T-helper 2 cell treated with Interferon-gamma antibody and Interleukin-4, amounts not matched to agents 5 μg/mL and 100 μg/mL, for 36 hours (primary cell): ENCODE measurements at places on chromosomes 5 and 9.

DNA sequence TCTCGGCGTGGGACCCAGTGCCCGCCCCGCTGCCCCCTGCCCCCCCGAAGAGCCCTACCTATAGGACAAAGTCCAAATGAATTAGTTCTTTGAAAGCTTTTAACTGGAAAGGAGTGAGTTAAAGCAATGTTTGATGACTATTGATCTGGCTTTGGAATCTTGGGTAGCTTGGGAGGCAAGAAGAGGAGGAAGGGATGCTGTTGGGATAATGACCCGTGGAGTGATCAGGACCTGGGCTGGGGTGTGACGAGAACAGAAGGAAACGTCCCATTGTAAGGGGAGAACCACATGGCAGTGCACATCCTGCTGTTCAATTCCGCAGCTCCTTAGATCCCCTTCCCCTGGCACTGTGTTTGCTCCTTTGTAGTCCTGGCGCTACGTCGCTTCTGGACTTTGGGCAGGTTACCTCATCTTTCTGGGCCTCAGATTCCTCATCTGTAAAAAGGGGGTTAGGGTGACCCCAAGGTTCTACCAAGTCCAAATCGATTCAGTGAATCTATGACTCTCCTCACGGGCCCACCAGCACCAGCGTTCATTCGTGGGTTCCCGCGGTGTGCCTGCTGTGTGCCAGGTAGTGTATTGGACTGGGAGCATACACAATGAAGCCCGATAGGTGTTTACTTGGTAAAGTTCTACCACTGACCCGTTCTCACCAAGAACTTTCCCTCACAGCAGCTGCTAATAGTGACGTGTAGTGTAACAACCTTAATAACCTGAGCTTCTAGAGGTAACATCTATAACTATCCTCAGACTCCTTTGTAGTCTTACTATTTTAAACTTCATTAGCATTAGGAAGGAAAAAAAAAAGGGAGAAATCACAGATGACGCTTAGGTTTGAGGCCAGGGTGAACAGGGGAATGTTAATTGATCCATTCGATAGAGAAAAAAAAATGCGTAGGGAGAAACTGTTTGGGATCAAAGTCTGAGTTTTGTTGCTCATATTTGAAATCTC is 1.1 kb upstream of the NADK2 start:
- DNase-seq, result no peak

DNA sequence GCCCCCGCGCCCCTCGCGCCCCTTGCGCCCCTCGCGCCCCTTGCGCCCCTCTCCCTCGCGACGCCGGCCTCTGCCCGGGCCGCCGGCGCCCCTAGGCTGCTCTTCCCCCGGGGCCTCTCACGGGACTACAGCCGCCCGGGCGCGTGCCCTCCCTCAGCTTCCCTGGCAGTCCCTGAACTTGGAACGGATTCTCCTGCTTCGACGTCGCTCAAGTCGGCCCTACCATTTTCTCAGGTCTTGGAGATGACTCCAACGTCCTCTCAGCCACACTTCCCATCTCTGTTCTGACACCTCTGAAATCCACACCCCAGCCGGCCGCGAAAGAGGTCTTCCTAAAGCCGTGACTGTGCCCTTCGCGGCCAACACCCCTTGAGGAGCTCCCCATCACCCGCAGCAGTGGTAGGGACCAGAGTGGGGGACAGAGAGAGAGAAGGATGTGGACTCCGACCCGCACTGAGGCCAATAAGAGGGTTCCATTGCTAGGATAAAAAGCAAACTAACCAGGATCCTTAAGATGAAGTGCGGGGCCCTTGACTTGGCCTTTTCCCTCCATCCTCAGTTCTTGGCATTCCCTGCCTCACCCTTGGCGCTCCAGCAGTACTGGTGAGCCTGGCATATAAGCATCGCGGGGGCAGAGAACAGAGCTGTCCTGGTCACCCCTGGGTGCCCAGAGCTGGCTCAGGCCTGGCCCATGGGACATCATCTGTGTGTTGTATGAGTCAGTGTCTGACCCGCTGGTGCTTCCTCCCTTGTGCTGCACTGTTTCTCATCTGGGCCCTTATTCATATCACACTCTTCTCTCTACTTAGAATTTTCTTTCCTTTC is 38.6 kb upstream of the GARNL3 start:
- no peak for DNase-seq

DNA sequence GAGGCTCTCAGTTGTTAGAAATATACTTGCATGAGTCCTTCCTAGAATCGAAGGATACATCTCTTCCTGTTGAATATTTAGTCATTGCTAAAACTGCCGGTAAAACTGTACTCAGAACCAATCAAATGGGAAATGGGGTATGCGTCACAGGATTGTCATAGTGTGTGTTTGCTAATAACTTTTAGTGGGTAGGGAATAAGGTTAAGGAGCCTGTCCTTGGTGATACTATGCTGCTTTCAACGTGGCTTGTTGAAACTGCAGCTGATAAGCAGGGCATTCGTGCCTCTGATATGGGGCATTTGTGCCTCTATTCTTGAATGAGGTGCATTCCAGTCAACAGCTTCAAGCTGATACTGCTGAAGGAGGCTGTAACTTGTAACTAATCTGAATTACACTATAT is 26.6 kb downstream of the HABP4 start:
- DNase-seq, result no peak

GRCh38 chr9:99782962-99783718 is 38.5 kb upstream of the NR4A3 start:
- no peak for DNase-seq

DNA sequence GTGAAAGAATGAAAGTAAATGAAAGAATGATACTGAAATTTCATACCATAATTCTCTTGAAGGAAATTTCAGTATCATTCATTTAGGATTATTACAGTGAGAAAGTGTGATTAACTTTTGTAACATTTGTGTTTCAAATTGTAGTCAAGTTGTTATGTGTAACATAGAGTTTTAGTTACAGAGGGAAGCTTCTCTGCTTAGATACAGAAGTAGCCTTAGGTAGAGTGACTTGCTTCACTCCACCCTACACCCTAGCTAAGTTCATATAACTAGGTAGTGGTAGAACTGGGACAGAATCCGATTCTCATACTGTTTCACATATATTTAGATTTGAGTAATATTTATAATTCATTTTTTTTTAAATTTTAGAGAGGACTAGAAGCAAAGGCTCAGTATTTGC is 9.0 kb downstream of the RASA1 start:
- no peak for DNase-seq

GRCh38 chr5:7849681-7850394 is 1.1 kb downstream of the CFAP90 start:
- DNase-seq, result no peak

DNA sequence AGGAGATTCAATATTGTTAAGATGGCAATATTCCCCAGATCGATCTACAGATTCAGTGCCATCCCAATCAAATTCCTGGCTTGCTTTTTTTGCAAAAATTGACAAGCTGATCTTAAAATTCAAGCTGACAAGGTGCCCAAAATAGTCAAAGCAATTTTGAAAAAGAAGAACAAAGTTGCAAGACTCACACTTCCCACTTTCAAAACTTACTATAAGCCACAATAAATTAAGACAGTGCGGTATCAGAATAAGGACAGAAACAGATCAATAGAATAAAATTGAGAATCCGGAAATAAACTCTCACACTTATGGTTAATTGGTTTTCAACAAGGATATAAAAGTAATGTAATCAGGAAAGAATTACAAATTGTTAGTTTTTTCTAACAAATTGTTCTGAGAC is 97.1 kb downstream of the NRG2 start:
- DNase-seq, result no peak

GRCh38 chr9:124453586-124454191 is 3.4 kb downstream of the ADGRD2 start:
- no peak for DNase-seq

DNA sequence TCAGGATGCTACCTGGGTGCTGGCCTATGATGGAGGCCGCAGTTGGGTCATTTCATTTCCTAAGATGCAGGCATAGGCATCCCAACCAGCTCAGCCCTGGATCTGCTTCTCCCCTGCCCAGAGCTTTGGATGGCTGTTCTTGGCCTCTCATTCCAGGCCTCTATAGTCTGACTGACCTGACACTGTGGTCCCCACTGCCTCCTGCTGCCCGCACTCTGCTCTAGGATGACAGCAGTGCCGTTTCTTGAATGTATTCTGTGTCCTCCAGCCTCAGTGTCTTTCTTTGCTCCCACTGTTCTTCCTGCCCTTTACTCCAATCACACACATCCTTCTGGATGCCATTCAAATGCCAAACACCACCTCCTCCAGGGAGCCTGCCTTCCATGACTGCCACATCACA is 235.7 kb downstream of the HSPA4 start:
- peak; percentile 6 for DNase-seq

DNA sequence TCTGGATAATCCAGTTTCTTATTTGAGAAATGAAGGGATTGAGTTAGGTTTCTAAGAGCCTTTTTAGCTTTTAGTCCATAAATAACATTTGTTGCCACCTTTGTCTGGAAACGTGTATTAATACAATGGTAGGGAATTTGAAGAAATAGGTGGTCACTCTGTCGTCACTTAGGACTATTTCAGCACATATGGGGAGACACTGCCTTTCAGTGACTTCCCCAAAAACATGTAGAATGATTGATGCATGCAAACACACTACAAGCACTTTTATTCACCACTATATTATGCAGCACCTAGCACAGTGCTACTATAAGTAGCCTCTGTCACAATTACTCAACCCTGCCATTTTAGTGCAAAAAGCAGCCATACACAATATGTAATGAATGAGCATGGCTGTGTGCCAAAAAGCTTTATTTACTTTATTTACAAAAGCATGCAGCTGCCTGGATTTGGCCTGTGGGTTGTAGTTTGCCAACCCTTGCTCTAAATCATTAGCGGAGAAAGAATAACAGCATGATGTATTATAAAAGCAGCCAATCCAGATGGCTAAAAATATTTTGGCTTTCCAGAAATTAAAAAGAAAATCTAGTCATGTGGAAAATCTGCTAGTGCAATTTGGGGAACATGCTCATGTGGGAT is 154.2 kb upstream of the HMHB1 start:
- no peak for DNase-seq

DNA sequence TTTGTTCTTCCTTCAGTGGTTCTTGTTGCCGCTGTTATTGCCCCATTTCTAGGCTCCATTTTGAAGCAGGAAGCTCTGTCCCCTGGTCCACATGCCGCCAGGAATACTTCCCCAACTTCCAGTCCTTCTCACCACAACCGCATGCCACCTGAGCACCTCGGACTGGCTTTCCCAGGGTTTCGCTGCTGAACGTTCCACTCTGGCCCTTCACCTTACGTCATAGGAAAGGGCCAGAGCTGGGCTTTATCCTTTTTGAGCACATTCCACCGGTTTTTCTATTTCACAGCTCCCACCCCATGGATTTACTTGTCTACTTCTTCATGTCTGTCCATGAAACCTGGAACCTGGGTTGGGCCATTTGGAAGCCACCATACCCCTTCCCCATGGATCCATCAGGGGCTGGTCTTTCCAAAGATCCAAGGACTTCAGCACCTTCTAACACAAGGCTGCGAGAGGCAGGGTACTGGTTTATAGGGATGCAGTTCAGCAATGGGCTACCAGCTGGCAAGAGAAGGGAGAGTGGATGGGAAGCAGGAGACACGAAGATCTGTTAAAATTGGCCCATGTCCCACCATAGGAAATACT is 557.4 kb downstream of the BNC2 start:
- no peak for DNase-seq

GRCh38 chr5:21254161-21254560 is 1266.2 kb upstream of the CDH18 start:
- no peak for DNase-seq

- DNase-seq, result no peak
These were observed 31.6 kb downstream of the IER5L start for GRCh38 chr9:129146441-129146941.

GRCh38 chr9:14340994-14341393 is 27.1 kb upstream of the NFIB start:
- no peak for DNase-seq

DNA sequence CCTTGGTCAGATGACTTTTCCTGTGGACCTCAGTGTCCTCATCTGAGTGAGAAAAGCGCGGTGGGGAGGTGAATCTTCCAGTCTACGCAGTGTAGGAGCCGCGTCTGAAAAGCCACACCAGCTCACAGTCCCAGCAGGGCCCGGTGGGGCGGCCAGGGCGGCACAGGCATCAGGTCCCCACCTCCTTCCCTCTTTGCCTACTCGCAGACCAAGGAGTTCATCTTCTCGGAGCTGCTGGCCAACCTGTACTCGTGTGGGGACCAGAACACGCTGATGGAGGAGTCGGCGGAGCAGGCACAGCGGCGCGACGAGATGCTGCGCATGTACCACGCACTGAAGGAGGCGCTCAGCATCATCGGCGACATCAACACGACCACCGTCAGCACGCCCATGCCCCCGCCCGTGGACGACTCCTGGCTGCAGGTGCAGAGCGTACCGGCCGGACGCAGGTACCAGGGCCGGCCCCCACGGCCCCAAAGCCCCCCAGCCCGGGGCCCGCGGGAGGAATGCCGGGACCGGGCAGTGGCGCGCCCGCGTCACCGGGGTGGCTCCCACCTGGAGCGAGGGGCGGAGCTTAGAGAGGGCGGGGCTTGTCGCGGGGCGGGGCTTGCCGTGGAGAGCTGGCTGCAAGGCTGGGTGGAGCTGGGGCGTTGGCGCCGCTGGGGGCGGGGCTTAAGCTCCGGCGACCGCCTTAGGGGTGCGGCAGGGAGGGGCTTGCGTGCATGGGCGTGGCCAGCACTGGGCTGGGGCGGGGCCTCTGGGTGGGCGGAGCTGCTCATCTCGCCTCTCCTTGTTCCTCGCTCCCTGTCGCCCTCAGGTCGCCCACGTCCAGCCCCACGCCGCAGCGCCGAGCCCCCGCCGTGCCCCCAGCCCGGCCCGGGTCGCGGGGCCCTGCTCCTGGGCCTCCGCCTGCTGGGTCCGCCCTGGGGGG is 25.6 kb downstream of the GOLGA2 start:
- DNase-seq, result peak; percentile 92

- DNase-seq, result no peak
These were observed 107.0 kb upstream of the NUDT12 start for GRCh38 chr5:103669615-103670014.

DNA sequence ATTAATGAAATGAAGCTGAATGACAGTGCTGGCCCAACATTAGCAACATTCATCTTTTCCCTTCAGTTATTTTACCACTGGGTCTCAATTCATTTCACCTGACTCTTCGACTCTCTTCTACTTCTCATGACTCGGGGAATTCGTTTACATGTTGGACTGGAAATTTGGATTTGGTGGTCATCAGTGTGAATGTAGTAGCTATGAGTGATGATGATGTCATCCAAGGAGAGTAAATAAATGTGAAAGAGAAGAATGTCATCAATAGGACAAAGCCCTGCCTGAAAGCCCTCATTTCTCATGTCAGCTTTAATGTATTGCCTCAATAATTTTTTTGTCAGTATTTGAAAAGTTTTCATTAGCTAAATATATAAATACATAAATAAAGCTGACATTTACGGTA is 21.9 kb upstream of the CFAP95 start:
- DNase-seq, result no peak

- DNase-seq, result no peak
These were observed 23.1 kb upstream of the TRPM3 start for GRCh38 chr9:71144495-71144894.

DNA sequence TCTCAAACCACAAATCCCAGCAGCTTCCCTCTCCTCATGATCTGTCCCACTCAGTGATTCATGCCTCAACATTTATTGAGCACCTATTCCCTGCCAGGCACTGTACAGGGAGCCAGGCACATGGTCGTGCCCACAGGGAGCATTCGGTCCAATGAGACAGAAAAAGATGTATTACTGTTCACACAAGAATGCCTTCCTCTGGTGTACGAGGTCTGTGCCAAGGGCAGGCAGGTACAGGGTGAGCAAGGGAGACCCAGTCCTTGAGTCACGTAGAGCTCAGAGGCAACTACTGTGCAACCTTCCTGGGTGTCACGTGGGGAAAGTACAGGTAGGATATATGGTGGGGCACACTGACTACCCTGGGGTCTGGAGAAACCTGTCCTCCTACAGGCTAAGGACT is 4.6 kb downstream of the CNTFR start:
- no peak for DNase-seq
